Peyer's patch (tissue), 4 donors: ENCODE measurements at places on chromosomes 5 and 9.

- no peak for DNase-seq
Measured at GRCh38 chr5:176132471-176133288, 105.5 kb upstream of the SIMC1 start.

DNA sequence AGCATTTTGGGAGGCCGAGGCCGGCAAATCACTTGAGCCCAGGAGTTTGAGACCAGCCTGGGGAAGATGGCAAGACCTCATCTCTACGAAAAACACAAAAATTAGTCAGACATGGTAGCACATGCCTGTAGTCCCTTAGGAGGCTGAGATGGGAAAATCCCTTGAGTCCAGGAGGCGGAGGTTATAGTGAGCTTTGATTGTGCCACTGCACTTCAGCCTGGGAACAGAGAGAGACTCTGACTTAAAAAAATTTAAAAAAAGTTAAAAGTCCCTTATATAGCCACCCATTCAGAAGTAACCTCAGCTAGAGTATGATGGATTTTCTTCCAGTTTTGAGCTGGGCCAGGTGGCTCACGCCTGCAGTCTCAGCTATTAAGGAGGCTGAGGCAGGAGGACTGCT lies 72.4 kb downstream of the UGCG start:
- DNase-seq, result no peak

- no peak for DNase-seq
Measured at GRCh38 chr5:58491216-58491892, at the start of gene GAPT. Gene GAPT (plus strand): TSS chr5:58491435. CDS start chr5:58494537, 3,102 bp downstream.

GRCh38 chr9:108844391-108844790 lies 11.4 kb downstream of the ACTL7B start:
- no peak for DNase-seq

DNA sequence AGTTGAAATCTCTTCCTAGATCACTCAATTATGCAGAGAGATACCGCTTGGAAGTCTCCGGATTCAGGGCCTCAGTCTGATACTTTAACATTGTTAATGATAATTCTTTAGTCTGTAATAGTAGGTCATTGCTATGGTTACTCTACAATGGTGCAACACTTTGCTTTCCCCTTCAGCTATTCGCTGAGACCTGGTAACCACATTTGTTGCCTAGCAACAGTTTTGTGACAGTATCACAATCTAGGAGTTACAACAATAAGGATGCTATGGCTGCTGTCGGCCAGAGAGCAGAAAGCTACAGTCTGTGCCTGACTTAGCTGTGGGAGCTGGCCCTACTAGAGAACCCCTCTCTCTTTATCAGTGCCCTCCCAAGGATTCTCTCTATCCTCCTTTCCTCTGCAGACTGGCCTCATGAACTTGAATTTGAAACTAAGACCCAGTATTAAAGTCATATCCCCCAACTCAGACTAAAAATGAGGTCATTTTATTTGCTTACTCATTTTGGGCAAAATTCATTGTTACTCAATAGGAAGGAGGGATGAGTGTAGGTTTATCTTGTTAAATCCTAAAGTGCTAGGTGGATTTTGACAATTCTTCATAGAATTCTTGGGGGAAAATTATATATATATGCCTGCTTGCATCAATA lies 39.3 kb downstream of the NR2F1 start:
- DNase-seq, result no peak
